Progenitor cell of endocrine pancreas (in vitro differentiated cells): ENCODE measurements at places on chromosomes 16 and 17. TPM values are rescaled to one million over a fixed set of nuclear protein-coding genes. Genes with fewer than 3 reads are reported as not detected.

DNA sequence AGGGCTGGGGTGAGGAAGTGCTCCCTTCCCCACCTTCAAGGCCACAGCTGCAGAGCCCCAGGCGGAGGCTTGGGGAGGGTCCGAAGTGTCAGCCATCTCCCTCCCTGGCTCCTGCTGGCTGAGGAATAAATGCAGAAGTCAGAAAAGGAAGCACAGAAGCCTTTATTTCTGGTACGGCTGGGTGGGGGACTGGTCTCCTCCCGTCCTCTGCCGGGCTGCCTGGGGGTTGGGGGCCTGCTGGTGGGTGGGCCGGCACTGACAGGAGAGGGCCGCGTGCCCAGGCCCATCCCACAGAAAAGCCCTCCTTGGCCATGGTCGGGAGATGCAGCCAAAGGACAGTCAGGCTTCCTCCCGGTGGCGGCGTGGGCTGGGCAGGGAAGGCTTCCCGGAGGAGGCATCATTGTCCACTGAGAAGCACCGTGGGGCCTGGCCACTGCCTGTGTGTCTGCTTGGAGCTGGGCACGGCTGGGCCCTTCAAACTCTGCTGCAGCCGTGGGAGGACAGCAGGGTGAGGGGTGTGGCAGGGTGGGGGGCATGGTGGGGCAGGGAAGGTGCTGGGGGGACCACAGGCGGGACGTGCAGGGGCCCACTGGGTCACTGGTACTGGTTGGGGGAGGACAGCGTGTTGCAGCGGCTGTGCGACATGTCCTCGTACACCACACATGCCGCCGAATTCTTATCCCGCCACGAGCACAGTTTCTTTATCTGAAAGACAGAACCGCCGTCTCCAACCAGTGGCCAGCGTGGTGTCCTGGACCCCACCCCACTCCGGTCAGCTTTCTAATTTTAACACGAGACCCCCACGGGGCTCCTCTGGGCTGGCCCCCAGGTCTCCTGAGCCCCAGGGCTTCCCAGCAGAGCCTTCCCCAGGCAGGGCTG, 2.4 kb downstream of the CD7 start:
- no peak overlapping the region for H3K27ac ChIP-seq
- no peaks in the 10 kb centered on the region for H3K36me3 ChIP-seq
- peaks cover 6% of the 10 kb centered on the region for H3K27me3 ChIP-seq

- peaks cover 35% of the 10 kb centered on the region for H3K4me1 ChIP-seq
- H3K36me3 ChIP-seq = peaks cover 7% of the 10 kb centered on the region
- peak; percentile 75 for DNase-seq
- peak within 1 kb of the TSS; percentile 93 for H3K4me3 ChIP-seq
- H3K27ac ChIP-seq = peak within 1 kb of the TSS; percentile 97
- H3K27me3 ChIP-seq = no peaks in the 10 kb centered on the region
Observed at GRCh38 chr17:57255776-57256681, at the start of gene MSI2. TSS of gene MSI2 (plus strand) at chr17:57256523. CDS start at chr17:57256743, 220 bp downstream.

DNA sequence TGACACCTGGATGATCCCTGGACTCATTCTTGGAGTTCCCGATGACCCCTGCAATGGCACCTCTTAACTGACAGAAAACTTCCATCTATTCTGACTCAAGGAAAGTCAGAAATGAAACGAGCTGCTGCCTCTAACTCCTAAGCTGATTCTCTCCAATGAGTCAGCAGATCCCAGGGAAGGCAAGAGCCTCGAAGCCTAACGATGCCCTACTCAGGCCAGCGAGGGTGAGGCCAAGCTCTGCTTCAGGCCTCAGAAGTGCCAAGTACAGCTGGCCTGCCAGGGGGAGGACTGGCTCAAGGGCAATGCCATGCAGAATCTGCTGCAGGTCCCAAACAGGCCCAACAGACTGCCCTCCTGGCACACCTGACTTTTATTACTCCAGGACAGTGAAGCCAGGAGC, 36.3 kb downstream of the PLXDC1 start:
- DNase-seq = no peak
- no peak overlapping the region for H3K4me3 ChIP-seq
- H3K27me3 ChIP-seq = peaks cover 14% of the 10 kb centered on the region
- peaks cover 4% of the 10 kb centered on the region for H3K4me1 ChIP-seq

The KCNG4 gene
- total RNA-seq = not detected in 2 replicates
